Kidney capillary endothelial cell (primary cell): ENCODE measurements at places on chromosomes 3 and 15.
A peak's percentile ranks its signal among the peaks of the same experiment; 100 is the strongest.

- peak; percentile 38 for DNase-seq
These were observed 2.0 kb downstream of the FAM43A start for GRCh38 chr3:194687638-194688199.

DNA sequence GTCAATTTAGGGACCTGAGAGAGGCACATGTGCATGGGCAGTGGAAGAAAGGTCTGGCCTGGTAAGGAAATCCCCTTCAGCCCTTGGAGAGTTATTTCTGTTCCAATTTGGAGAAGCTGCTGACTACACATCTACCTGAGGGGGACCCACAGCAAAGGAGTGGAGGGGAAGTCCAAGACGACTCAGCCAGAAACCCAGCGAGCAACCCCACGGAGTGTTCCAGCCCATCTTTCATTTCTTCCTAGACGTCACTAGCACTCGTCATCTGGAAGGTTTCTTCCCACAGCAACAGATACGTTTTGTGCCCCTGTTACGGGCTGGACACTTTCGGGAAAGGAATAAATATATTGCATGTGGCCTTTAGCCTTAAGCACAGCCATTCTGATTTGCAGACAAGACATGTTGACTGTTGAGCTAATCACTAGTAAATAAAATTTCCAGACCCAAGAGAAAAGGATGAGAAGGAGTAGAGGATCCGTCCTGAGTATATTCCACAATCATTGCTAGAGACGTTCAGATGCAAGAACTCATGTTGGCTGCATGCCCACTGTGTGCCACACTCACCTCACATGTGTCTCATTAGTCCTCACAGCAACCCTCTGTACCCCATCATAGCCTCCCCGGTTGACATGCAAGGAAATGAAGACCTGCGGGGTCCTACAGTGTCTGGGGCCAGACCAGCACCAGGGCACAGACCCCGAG, 7.8 kb upstream of the FAM174B start:
- no peak for DNase-seq

GRCh38 chr3:66154444-66154861, 66.3 kb upstream of the SLC25A26 start:
- no peak for DNase-seq

GRCh38 chr3:128547368-128547987, 54.5 kb upstream of the GATA2 start:
- DNase-seq, result no peak

- no peak for DNase-seq
These were observed 6.3 kb upstream of the HAPLN3 start for GRCh38 chr15:88901508-88902220.

- no peak for DNase-seq
These were observed 3.9 kb upstream of the MUSTN1 start for GRCh38 chr3:52838561-52839267.
